ENCODE measurements at places on chromosomes 13 and 19.

GRCh38 chr19:35059799-35060091, 18.2 kb downstream of the HPN start:
- DNase-seq, result no peak

GRCh38 chr19:33296488-33296971, 5.8 kb downstream of the CEBPA start:
- DNase-seq, result no peak

DNA sequence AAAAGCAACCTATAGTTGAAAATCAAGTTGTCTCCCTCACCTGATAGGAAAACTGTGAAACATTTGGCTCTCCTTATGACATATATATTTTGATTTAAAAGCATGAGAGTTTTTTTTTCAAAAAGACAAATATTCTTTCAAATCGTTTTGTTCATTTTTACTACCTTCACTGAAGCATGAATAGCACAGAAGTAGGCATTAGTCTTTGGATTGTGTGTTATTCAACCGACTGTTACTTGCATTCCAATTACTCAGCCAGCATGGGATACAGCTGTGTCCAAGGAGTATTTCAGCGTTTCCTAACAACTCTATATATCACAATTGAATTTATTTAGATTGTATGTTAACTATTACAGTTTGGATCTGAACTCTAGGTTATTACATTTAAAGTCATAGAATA, 135.2 kb downstream of the PCDH9 start:
- no peak for DNase-seq

DNA sequence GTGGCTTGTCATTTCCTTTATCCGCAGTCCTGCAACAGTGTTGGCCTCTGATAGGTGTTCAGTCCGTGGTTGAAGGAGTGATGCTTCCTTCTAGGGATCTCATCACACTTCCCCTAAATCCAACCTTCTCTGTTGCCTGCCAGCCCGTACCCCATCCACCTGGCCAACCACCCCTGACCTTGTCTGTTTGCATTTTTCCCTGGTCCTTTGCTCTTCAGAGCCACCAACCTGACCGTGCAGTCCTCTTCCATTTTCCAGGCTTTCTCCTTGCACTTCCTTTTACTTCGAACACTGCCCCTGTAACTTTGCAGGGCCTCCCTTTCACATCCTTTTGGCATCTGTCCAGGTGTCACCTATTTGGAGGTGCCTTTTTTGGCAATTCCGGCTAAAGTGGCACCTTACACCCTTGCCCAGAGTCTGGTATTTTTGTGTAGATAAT, 696 bp downstream of the ZNF460 start:
- DNase-seq, result peak; percentile 5

DNA sequence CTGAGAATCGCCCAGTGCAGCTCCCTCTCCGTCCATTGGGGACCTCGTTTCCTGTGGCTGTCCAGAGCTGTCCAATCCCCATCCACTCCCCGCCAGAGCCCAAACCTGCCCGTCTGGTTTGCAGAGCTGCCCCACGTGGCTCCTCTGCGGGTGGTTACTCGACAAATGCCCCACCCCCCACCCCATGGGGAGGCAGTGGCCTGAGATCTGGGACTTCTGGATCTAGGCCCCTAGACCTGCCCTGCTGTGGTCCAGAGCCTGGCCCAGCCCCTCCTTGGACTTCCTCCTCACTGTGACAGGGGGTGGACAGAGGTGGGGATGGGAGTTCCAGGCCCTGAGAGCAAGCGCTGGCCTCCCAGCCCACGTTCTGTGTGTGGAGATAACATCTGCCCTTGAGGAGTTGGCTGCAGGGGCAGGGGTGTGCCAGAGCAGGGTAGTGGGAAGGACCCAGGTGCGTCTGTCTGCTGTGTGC, 29.1 kb downstream of the PAK4 start:
- DNase-seq, result no peak

GRCh38 chr19:35738021-35738886, 4.0 kb downstream of the IGFLR1 start:
- no peak for DNase-seq

DNA sequence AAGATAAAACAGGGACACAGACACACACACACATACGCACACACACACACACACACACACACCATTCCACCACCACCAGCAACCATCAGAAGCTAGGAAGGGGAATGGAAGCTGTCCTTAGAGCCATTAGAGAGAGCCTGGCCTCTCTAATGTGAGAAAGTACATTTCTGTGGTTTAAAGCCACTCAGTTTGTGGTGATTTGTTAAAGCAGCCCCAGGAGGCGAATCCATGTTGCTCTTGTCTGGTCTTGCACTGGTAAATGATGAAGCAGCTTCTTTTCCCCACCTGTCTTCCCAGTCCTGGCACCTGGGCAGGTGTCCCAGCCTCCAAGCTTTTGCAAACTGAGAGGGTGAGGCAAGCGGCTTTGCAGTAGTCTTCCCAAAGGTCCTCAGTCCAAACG, 118.9 kb upstream of the KL start:
- DNase-seq, result no peak

DNA sequence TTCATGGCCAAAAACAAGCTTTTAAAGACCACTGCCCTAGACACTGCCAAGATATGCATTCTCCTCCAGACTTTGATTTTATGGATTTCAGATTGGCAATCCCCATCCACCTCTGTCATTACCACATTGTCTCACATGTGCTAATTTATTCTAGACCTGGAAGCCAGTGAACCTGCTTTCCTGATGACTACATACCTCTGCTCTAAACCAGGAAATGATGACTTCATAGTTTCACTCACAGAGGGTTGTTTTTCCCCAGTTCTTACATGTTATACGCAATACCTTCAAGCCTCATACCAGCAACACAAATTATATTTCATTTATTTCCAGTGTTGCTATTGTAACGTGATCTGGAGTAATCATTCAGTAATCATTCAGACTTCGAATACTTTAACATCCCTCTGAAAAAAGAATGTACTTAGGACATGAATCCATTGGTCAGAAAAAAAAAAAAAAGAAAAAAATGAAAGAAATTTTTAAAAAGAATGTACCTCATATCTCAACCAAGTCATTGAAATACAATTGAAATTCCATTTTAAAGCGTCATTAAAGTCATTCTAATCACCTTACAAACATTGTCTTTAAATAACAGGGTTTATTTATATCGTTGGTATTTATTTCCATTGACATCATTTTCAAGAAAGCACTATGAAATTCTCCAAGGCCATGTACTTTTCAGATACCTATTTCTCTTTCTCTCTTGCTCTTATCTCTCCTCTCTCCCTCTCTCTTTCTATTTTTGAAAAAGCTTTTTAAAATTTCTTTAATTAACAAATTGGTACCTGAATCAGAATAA, 33.4 kb upstream of the KLF5 start:
- no peak for DNase-seq

- DNase-seq, result no peak
These were observed 435.1 kb downstream of the EFNB2 start for GRCh38 chr13:106100171-106100919.

GRCh38 chr13:97423300-97424045, 10.5 kb upstream of the RAP2A start:
- no peak for DNase-seq

- no peak for DNase-seq
These were observed 411.6 kb upstream of the SLITRK5 start for GRCh38 chr13:87259479-87260083.

- no peak for DNase-seq
These were observed 767.6 kb upstream of the SLITRK1 start for GRCh38 chr13:84649853-84650252.

GRCh38 chr13:64640002-64640401, 2590.1 kb downstream of the PCDH9 start:
- no peak for DNase-seq

DNA sequence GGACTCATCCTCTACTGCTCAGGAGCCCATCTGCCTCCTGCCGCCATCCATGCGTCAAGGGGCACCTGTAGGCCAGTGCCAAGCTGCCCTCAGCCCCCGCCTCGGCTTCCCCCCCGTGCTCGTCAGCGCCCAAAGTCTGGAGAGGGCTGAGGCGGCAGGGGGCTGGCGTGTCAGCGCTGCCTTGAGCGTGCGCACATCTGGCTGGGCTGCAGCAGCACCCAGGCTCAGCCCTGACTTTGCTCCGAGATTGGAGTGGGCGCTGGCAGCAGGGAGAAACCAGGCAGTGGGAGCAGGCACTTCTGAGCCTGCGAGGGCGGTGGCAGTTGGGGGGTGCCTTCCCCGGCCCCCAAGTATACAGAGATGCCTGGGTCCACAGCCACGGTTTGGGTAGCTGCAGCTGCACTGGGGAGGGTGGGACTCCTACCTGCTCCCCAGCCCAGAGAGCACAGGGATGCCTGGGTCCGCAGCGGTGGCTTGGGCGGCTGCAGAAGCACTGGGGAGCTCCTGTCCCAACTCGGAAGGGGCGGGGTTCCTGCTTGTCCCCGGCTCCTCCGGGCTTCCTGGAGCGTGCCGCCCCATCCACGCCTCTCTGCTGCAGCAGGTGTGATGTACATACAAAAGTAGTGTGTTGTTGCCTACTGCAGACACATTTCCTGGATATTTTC, 44.8 kb upstream of the LPAR6 start:
- DNase-seq, result no peak

GRCh38 chr13:86567119-86567518, 767.9 kb upstream of the SLITRK6 start:
- no peak for DNase-seq

GRCh38 chr13:112702341-112702985, 12.6 kb downstream of the ATP11A start:
- no peak for DNase-seq

DNA sequence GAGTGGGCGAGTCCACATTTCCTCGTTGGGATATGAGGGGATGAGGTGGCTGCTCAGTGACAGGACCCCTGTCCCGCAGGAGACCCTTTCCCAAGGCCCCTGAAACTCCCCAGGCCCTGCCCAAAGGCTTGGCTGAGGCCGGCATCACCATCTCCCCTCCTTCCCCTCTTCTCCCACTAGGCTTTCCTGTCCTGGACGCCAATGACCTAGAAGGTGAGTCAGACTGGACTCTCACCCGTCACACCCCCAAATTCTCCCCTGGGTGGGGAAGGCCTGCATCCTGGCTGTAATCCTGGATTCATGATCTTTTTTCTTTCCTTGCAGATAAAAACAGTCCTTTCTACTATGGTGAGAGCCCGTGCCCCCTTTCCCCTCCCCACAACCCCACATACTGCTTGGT, 5.3 kb downstream of the FXYD3 start:
- no peak for DNase-seq

DNA sequence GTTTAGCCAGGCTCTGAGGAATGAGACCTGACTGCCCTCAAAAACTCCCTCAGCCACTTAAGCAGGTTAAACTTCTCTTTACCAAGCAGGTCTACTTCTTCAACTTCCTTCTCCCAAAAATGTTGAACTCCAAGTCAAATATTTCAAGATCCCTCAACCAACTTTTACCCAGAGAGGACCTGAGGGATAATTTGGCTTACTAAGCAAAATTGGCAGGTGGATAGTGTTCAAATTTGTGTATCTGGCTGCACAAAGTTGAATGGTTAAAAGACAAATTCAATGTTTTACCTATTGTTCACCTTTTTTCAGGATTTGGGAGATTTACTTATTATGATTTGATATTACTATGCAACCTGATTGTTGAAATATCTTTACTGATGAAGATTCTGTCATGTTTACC, 293.0 kb upstream of the SOX21 start:
- DNase-seq, result no peak

DNA sequence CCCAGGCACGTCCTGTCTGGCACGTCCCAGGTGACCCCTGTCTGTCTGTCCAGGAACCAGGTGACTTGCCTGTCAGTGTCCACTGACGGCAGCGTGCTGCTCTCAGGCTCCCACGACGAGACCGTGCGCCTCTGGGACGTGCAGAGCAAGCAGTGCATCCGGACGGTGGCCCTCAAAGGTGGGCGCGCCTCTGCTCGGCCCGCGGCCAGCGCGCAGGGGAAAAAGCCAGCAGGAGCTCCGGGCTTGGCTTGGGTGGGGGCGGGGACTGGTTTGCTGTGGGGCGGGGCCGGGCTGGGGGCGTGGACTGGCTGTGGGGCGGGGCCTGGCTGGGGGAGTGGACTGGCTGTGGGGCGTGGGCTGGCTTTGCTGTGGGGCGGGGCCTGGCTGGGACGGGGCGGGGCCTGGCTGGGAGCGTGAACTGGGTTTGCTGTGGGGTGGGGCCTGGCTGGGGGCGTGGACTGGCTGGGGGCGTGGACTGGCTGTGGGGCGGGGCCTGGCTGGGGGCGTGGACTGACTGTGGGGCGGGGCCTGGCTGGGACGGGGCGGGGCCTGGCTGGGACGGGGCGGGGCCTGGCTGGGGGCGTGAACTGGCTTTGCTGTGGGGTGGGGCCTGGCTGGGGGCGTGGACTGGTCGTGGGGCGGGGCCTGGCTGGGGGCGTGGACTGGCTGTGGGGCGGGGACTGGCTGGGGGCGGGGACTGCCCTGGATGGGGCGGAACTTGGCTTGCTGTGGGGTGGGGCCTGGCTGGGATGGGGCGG, 7.2 kb downstream of the WDR18 start:
- peak; percentile 22 for DNase-seq

- DNase-seq, result no peak
These were observed 803.6 kb downstream of the DIAPH3 start for GRCh38 chr13:59360108-59360507.

GRCh38 chr13:71417205-71417604, 449.8 kb downstream of the DACH1 start:
- DNase-seq, result no peak

DNA sequence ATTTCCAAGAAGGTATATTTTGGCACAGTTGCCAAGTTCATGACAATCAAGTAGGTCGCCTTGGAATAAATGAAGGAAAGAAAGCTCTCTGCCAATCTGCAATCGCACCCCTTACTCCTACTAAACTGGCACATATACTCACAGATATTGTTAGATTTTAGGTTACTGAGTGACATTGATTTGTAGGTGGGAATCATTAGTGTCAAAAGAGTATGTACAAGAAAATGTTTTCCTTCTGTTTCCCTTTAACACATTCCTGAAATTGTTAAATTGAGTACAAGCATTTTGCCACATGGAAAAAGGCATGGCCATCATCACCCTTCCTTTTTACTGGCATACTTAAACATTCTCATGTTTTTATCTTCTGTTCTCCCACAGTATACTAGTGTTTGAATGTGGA, 2868.3 kb upstream of the PCDH20 start:
- DNase-seq, result no peak
